ENCODE measurements at places on chromosomes 6 and 20.
A peak's percentile ranks its signal among the peaks of the same experiment; 100 is the strongest.

DNA sequence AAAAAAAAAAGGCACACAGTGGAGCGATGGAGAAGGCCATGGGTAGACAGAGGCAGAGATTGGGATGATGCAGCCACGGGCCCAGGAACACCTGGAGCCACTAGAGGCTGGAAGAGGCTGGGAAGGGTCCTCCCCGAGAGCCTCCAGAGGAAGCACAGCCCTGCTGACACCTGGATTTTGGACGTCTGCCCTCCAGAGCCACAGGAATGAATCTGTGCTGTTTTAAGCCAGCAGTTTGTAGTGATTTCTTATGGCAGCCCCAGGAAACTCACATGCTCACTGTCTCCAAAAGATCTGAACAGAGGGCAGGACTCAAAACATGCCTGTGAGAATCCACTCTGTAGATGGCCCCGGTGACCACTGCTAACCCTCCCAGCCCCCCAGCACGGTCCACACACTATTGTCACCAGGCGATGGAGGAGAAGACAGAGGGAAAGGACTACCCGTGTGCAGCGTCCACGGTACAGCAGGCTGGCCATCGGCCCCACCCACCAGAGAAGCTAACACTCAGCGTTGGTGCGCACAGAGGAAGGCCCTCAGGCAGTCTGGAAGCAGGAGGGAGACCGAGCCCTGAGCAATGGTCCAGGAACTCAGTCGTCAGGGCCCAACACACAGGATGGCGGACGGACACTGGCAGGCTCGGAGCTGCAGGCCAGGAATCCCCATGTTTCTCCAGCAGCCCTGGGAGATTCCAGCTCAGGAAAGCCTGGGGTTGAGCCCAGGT is 99.7 kb downstream of the BMP7 start:
- no peak for ATAC-seq

DNA sequence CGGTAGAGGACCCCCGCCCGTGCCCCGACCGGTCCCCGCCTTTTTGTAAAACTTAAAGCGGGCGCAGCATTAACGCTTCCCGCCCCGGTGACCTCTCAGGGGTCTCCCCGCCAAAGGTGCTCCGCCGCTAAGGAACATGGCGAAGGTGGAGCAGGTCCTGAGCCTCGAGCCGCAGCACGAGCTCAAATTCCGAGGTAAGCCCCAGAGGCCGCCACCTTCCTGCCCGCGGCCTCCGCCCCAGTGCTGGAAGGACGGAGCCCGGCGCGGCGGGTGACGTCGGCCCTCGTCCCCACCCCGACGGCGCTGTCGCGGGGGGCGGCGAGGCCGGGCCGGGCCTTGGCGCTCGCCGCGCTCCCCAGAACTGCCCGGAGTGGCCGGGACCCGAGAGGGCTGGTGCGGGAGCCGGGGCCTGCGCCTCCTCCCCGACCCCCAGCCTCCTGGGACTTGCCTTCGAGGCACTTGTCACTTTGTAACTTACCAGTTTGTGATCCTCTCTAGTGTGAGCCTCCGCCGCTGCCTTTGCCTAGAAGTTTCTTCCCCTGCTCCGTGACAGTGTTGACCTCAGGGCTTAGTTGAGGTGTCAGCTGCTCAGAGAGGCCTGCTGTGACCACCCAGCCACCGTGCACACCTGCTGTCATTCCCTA is 417 bp downstream of the VAPB start:
- ATAC-seq = peak; percentile 60

DNA sequence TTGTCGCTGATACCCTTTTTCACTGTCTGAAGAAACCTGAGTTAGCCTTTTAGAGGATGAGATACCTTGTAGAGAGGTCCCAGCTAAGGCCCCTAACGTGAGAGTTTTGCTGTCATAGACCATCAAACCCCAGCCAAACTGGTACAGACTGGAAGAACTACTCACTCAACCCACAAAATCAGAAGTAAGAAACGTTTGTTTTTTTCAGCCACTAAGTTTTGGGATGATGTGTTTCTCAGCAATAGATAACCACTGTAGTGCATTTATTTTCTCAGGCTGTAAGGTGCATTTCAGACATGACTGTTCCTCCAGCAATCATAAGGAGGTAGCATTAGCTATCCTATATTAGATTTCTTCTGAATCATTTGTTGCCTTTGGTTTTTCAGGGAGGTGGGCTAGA is 407.3 kb upstream of the FLRT3 start:
- no peak for ATAC-seq

- no peak for ATAC-seq
Measured at GRCh38 chr6:113654396-113654795, 202.7 kb upstream of the MARCKS start.

- no peak for ATAC-seq
Measured at GRCh38 chr6:16239798-16240123, 1.4 kb downstream of the GMPR start.

- no peak for ATAC-seq
Measured at GRCh38 chr20:8981482-8981881, 87.4 kb upstream of the PLCB4 start.

- ATAC-seq = no peak
Measured at GRCh38 chr6:120632975-120633374, 701.3 kb downstream of the TBC1D32 start.

- ATAC-seq = no peak
Measured at GRCh38 chr6:5786321-5786968, 220.3 kb downstream of the NRN1 start.

DNA sequence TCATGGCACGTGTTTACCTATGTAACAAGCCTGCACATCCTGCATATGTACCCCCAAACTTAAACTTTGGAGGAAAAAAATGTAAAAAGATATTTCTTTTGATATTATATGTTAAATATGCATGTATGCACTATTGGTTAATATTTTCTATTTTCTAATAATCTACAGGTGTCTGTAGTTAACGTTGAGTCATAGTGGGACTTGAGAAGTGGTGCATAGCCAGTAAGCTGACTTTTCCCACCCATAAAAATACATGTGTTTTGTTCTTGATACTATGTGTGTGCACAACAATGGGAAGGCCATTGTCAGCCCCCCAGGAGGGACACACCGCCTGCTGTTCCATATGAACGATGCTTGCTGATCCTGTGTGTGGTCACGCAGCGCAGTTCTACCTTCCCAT is 49.1 kb downstream of the FAM120B start:
- ATAC-seq = no peak

- no peak for ATAC-seq
Measured at GRCh38 chr6:142406131-142406530, 104.3 kb downstream of the ADGRG6 start.

Data from stimulated activated memory B cell treated with anti-CD40 and anti-IgM and Interleukin-4, amounts not matched to agents 10 μg/mL and 1 μg/mL and 100 μg/mL, for 72 hours (primary cell).